ENCODE measurements at places on chromosomes 2 and 18.

DNA sequence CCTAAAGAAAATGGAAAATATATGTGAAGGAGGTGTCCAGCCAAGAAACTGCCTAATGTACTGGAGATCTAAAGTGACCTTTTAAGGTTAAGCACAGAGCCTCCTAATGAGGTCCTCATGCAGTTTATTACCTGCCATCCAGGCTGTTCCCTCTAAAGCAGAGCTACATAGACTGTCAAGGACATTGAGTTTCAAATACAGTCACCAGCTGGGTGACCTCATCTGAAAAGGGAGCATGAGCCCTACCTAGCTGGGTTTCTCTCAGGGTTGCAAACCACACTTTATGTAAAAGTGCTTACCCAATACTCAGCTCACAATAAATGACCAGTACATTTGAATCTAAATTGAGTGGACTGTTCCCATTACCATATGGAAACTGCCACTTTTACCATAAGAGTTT is 65.4 kb upstream of the CTNNA2 start:
- no peak for DNase-seq

DNA sequence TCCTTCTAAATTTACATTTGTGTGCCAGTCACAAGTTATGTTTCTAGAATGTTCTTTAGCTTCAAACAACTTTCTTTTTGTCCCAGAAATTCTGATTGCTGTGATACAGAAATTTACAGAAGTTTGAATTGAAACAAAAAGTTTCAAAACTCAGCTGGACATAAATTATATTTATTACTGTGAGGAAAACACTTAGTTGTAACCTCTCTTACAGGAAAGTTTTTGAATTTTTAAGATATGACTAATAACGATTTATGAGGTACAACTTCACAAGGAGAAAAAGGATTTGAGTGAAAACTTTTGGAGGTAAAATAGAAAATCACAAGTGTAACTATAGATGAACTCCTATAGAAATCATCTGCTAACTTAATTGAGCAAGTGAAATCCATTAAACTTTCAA is 205.3 kb downstream of the TMEM247 start:
- no peak for DNase-seq

- DNase-seq = no peak
Measured at GRCh38 chr2:208820014-208820688, 413.6 kb downstream of the PTH2R start.

GRCh38 chr2:78982638-78983330 is 42.7 kb upstream of the REG3G start:
- no peak for DNase-seq

DNA sequence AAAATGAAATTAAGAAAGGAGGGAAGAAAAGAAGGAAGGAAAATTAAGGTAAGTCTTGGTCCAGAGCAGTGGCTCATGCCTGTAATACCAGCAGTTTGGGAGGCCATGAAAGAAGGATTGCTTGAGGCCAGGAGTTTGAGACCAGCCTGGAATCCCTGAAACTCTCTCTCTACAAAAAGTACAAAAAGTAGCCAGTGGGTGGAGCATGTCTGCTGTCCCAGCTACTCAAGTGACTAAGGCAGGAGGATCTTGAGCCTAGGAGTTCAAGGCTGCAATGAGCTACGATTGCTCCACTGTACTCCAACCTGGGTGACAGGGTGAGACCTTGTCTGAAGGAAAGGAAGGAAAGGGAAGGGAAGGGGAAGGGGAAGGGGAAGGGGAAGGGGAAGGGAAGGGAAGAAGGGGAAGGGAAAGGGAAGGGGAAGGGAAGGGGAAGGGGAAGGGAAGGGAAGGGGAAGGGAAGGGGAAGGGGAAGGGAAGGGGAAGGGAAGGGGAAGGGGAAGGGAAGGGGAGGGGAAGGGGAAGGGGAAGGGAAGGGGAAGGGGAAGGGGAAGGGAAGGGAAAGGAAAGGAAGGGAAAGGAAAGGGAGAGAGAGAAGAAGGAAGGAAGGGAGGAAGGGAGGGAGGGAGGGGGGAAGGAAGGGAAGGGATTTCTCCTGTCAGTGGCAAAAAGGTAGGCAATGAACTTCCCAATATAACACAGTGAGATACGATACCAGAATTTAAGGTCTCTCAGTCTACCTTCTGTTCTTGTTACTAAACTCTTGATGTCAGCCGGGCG is 412.8 kb downstream of the CMPK2 start:
- DNase-seq = no peak

GRCh38 chr2:35408320-35408719 is 947.3 kb upstream of the CRIM1 start:
- no peak for DNase-seq

DNA sequence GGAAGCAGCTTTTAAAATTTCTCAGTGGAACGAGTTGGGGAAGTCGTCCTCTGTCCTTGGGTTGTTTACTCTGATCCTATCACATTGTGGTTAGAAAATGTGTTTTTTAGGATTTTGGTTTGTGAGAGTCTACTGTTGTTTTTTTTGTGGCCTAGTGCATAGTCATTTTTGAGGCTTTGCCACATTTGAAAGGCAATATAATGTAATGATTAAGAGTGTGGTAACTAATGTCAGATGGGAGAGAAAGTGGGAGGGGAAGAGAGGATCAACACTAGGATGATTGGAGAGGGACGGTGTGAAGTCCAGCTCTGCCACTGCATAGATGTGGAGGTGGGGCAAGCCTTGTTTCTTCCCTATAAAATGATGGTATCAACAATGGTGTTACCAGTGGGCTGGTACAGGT is 8.5 kb downstream of the SP140L start:
- no peak for DNase-seq

DNA sequence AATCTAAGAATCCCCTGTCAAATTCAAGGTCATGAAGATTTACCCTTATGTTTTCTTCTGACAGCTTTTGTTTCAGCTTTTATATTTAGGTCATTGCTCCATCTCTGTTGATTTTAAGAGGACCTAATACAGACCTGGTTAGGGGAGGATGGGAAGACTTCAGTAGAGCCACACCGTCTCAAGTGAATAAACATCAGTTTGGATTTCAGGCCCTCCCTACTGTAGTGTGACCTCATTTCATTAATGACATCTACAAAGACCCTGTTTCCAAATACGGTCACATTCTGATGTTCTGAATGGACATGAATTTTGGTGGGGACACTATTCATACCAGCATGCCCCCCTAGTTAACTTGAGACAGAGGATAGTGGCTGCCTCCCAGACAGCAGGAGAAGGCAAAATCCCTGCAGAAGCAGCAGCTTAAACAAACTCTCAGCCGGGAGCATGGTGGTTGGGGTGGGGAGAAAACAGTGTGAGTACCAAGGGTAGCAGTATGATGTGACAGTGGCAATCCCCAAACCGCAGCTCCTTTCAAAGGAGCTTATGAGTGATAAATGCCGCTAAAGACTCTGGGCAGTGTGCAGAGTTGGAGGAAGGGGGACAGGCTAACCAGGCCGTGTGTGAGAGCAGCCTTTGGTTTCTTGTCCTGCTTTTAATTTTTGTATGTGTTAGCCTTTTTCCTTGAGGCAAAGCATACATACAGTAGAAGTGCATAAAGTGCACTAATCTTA is 65.9 kb upstream of the TNP1 start:
- no peak for DNase-seq

- no peak for DNase-seq
Measured at GRCh38 chr2:205695460-205695991, 13.2 kb downstream of the NRP2 start.

DNA sequence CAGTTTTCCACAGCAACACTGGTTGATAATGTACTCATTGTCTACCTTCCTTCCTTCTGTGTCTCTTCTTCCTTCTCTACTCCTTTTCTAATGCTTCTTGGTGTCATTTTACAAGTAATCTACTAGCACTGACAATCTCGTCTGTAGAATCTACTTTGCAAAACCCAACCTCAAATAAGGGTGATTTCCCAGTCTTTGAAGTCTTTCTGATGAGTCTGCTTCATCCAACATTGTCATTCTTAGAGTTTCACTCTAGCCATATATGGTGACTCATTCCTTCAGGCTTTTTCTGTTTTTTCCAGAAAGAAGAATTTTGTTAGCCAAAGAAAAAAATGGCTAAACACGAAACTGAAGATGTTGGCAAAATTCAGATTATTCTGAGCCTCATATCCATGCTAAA is 288.7 kb downstream of the MBD2 start:
- no peak for DNase-seq

DNA sequence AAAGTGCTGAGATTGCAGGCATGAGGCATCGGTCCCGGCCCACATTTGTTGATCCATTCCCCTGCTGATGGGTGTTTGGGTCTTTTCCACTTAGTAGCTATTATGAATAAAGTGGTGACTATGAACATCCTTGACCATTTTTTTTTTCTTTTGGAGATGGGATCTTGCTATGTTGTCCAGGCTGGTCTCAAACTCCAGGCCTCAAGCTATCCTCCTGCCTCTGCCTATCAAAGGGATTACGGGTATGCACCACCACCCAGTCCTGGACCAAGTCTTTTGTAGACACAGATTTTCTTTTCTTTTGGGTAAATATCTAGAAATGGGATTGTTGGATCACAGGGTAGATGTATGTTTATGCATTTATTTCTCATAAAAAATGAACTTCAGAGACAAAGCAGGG is 1.3 kb upstream of the FAM136A start:
- no peak for DNase-seq

GRCh38 chr18:36132756-36133155 is 3.1 kb downstream of the ELP2 start:
- DNase-seq = no peak

DNA sequence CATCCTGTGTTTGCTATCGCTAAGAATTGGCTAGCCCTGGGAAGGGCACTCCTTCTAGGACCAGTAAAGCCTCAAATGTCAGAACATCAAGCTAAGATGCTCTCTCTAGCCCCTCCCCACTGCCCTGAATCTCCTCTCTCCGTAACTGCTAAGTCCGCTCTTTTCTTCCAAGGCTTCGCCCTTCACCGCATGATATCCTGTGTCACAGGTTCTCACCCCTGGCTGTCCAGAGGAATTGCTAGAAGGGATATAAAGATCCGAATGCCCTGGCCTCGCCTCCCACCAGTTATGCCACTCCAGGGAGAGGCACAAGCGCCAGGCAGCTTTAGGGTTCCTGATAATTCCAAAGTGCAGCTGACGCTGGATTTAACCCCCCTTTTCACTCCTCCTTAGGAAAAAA is 17.1 kb upstream of the GPR45 start:
- no peak for DNase-seq

- DNase-seq = no peak
Measured at GRCh38 chr2:70479816-70480215, 73.8 kb downstream of the TGFA start.

- DNase-seq = no peak
Measured at GRCh38 chr2:226308986-226309385, 490.6 kb downstream of the IRS1 start.

All from activated CD4-positive, alpha-beta T cell treated with anti-CD3 and anti-CD28 coated beads for 4 hours (primary cell).